Stimulated activated CD4-positive, alpha-beta T cell treated with anti-CD3 and anti-CD28 coated beads, Interleukin-2, amount 100 ng/mL, for 24 hours (primary cell): ENCODE measurements at places on chromosomes 1 and 21.

- no peak for DNase-seq
These were observed 75.2 kb upstream of the TEKT2 start for GRCh38 chr1:36008546-36009197.

GRCh38 chr1:23356471-23357137 is 12.5 kb upstream of the HNRNPR start:
- no peak for DNase-seq

DNA sequence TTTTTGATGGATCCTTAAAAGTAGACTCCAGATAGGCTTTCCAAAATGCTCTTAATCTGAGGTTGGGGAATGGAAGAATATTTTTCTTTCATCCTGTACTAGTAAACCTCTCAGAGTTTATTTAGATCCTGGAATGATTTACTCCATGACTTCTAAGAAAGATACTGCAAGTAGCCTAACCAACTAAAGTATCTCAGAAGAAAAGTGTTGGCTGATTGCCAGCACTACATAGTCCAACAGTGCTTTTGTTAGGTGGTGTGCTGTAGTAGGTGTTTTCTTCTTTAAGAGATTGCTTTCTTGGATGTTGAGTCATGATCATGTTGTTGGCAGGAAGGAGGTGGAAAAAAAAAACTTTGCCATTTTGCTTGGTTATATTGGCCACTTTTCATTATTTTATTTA is 119.8 kb downstream of the OSBPL9 start:
- DNase-seq, result no peak

GRCh38 chr1:21337454-21337927 is 47.2 kb upstream of the ECE1 start:
- no peak for DNase-seq

- DNase-seq, result no peak
These were observed 468.8 kb upstream of the RUNX1 start for GRCh38 chr21:35517865-35518264.

DNA sequence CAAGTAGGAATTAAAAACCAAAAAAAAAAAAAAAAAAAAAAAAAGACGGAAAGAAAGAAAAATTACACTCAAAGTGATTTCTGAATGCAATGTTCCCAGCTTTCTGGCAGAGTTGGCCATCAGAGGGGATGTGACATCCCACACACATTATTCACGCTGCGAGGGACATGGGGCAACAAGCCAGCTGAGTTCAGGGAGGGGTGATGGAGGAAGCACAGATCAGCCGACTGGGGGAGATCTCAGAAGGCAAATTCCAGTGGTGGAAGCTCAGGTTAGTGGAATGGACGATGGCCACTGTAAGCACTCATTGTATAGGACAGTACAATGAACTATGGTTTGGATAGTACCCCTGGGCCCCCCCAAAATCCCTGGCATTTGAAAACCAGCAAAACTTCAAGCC is 311.9 kb downstream of the PCP4 start:
- DNase-seq, result no peak

DNA sequence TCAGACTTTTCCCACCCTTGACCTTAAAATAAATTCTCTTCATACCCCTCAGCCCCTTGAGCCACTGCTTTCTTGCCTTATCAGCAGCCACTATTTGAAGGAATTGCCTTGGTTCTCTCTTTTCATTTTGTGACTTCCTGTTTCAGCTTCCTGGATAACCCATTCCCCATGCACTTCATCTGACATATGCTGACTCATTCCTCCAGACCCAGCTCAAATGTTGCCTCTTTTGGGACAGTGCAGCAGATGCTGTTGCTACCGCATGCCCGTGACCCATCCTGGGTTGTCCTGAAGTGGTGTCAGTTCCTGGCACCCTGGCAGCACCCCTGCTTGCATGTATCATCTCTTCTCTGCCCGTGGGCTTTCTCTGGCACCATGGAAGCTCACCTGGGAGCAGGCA is 496.1 kb downstream of the PTPRU start:
- no peak for DNase-seq

- DNase-seq, result no peak
These were observed 554.3 kb upstream of the CHRM3 start for GRCh38 chr1:238832106-238832505.

DNA sequence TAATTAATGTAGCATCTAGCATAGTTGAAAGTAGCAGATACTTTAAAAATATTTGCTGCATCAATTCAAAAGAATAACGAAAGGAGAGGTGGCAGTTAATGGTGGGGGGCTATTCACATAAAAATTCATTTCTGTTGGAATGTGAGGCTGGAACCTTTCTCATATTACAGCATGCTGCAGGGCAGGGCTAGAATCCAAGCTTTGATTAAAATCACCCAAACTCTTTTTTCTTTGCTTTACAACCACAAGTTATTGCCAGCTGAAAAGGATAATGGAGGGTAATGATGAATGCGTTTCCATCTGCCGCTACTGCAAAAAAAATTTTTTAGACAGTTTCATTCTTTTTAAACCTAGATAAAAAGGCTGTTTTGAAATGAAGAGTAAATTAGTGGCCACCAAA is 9.8 kb downstream of the DISP1 start:
- no peak for DNase-seq

DNA sequence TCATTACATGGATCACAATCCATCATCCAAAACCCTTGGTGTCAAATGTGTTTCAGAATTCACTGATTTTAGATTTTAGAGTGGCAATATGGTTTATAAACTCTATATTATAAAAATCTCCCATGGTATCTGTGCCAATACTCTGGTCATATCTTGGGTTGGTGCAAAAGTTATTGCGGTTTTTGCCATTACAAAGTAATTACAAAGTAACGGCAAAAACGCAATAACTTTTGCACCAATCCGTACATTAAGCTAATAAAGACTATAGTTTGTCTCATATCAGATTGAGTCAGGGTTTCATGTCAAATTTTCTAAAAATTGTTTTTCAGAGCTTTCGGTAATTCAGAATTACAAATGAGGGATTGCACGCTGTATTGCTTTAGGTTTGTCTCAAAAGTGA is 23.4 kb upstream of the NTMT2 start:
- no peak for DNase-seq

- no peak for DNase-seq
These were observed 216.7 kb downstream of the TRABD2B start for GRCh38 chr1:47780469-47780995.

GRCh38 chr1:24914226-24915069 is 15.6 kb downstream of the RUNX3 start:
- no peak for DNase-seq

- DNase-seq, result no peak
These were observed 36.0 kb upstream of the PRDM2 start for GRCh38 chr1:13663969-13664368.

DNA sequence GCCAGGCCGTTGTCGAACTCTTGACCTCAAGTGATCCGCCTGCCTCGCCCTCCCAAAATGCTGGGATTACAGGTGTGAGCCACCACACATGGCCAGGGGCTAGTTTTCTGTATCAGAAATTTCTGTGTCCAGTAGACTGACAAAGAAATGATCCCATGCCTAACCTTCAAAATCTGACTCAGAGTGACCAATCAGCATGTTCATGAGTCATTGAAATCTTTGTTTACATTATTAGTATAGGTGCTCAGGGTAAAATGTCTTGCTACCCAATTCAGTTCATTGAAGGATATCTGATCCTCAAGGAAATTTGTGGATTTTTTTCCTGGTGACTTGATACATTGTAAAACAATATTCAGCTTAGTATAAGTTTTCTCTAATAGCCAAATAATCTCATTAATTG is 11.0 kb upstream of the LDLRAD2 start:
- DNase-seq, result no peak

DNA sequence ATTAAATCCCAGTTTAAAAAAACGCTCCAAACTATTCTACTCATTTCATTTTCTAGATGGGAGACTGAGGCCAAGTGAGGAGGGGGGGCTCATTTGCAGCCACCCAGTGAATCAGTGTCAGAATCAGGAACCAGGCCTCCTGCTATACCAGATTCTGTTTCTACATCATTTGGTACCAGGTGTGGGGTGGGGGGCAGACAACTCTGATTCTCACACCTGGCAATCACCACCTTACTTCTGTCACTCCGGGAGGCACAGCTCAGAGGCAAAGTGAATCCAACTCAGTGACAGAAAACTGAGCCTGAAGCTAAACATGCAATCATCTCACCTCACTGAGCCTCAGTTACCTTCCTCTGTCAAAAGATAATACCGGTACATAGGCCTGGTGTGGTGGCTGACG is 23.5 kb upstream of the ID3 start:
- no peak for DNase-seq

- no peak for DNase-seq
These were observed 106.6 kb downstream of the LRRIQ3 start for GRCh38 chr1:74091371-74091770.
